ENCODE measurements at places on chromosomes 5 and 9.

DNA sequence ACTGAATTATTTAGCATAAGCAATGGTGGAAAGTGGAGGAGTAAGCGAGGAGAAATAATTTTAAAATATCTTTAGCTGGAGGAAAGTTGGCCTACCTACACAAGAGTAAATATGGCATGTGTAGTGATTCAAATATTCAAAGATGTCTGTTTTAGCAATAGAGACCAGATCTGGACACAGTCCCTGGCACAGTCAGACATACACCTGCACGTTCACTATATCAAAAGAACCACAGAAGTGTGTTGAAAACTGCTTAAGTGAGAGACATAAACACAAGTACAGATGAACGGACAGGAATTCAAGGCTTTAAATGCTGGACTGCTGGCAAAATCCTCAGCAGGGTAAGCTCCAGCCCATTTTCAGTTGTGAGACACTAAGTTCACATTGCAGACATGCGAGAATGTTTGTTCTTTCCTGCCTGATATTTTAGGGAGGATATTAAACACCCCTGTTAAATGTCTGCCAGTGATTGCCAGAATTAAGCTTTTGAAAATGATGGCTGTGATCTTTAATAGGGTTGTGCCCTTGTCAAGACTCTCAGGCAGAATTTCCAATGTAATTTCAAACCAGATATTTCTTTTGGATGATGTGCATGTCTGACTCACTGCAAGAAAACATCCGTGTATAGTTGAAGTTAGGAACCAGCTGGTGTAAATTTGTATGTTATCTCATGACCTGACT, 810.6 kb downstream of the TLE4 start:
- DNase-seq, result no peak

DNA sequence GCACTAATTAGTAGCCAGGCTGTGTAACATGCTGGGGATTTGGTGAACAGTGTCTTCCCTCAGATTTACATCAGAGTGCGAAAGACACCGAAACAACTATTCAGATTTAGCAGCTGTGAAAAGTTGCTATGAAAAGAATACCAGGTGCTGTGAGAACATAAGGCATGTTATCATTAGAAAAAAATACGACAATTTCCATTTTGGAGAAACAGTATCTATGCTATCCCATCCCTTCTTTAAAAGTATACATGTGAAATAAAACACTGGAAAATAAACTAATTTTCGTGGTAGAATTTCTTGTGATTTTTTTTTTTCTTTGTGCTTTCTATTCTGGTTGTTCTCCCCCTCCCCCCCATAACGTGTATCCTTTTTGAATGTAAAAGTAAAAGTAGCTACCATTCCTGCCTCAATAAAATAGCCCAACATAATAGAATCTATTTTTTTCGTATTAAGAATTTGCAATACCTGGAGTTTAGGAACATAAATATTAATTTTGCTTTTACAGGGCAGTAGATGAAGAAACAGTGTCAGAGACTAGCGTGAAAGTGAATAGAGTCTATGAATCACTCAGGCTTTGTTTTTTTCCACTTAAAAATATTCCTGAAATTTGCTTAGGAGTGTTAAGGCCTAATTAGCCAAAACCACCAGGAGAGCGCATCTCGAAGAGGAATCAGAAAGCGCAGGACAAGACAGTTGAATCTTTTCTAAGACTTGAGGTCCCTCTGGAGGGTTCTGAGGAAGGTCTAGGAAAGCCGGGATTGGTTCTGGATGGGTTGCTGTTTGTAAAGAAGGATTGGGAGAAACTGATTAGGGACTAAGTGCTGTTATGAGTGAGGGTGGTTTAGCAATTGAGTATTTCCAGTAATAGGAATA, 813 bp upstream of the SLU7 start:
- DNase-seq, result no peak

DNA sequence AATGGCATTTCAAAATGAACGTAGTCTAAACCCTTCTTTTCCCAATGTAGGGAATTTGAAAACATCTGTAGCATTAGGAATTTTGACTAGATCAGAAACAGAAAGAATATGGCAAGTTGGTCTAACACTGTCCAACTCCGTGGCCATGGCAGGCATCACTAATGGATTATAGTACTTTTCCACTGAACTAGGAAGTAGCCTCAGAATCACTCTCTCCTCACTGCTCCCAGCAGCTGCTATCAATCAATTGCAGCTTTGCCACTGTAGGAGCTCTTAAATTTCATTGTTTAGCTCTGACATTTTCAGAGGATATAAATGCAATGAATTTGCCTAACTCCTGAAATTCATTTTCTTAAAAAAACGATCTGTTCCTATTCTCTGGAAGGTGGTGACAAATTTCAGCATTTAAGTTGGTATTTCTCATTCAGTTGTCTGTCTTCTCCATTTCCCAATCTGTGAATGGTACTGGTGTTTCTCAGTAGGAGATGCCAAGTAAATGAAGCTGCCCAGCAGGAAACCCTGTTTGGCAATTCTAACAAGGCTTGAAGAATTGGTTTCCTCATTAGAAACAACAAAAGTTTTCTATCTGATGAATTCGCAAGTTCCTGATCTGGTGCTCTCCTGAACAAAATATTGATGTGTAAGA, 64.7 kb downstream of the TLR4 start:
- DNase-seq, result no peak

GRCh38 chr5:160545832-160546231, 124.2 kb downstream of the PTTG1 start:
- no peak for DNase-seq

- no peak for DNase-seq
These were observed 18.6 kb upstream of the TJP2 start for GRCh38 chr9:69155341-69156030.

DNA sequence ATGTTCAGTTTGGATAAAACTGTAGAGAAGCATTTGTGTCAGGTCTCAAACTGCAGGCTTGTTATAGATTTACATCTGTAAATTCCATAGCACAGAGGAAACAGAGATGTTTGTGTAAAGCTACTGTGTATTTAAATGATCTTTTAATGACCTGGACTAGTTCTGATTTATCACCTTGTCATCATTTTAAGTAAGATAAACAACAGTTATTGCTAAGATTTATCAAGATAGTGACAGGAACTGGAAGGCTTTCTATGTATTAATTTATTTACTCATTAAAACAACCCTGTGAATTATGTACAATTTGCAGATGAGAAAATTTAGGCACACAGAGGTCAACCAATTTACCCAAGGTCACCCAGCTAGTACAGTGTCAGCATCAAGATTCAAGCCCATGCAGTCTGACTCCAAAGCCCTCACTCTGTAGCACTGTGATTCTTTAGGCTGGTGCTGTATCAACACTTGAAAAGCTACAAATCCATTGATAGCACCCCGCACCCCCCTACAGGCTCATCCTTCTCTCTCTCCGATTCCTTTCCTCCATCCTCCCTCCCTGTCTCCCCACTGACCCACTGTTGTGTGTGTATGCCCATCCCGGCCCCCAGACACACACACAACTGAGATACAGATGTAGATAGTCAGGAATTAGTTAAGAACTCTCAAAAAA, 184.5 kb downstream of the FBN2 start:
- DNase-seq, result no peak

- DNase-seq, result no peak
These were observed 5.9 kb downstream of the COL5A1 start for GRCh38 chr9:134647359-134648080.

GRCh38 chr9:130042885-130043653, at the start of gene FNBP1:
FNBP1 (minus strand) TSS chr9:130043189; CDS start chr9:130042975, 214 bp downstream.
- DNase-seq, result peak; percentile 57

DNA sequence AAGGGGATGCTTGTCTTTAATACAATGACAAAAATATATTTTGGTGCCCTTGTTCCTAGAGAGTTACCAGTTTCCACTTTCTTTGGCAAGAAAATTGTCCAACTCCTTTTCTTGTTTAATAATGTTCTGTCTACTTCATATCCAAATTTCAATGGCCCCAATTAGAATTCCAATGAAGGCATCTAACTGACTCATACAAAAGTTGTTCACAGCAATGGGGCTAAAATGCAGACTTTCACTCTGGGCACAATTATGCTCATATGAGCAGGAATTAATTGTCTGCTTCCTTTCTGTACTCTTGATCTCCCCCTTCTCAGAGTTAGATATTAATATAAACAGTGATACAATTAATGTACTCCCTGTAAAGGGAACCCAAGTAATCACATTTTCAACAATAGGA, 42.1 kb upstream of the ZNF622 start:
- no peak for DNase-seq

DNA sequence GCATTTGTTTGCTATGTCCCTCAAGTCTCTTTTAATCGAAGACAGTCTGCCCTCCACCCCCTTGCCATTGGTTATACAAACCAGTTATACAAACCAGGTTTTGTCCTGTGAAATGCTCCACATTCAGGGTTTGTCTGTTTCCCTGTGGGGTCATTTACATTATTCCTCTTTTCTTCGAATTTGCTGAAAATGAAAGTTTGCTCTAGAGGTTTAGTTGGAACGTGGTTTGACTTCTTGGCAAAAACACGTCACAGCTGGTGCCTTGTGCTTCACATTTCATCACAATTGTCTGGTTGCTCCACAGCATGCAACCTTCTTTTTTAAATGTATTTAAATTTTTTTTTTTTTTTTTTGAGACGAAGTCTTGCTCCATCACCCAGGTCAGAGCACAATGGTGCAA, 4.2 kb upstream of the HAVCR2 start:
- DNase-seq, result no peak

DNA sequence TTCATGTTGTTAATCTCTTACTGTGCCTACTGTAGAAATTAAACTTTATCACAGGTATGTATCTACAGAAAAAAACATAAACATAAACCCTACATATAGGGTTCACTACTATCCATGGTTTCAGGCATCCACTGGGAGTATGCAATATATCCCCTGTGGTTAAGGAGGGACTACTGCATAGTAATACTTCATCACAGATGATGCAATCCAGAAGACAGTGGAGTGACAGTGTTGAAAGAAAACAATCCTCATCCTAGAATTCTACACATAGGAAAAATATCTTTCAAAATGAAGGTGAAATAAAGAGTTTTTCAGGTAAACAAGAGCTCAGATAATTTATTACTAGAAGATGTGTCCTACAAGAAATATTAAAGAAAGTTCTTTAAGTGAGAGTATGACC, 105.9 kb downstream of the HOMER1 start:
- no peak for DNase-seq

DNA sequence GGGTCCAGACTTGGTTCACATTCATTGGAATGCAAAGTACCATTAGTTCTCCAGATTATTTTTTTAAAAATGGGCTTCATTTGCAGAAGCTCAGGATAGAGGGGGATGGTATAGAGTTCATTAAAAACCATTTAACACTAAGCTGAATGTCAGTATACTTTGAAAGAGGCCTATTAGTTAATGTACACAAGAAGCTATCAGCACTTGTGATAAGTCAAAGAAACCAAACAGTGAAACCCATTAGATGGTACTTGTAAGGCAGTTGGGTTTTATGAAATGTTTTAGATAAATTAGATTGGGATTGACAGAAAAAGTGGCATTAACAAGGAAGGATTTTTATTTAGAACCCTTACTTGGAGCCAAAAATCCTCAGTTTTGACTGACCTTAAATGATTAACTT, 229.2 kb upstream of the MPDZ start:
- DNase-seq, result no peak

GRCh38 chr9:94839398-94839797, 112.9 kb downstream of the AOPEP start:
- DNase-seq, result no peak

DNA sequence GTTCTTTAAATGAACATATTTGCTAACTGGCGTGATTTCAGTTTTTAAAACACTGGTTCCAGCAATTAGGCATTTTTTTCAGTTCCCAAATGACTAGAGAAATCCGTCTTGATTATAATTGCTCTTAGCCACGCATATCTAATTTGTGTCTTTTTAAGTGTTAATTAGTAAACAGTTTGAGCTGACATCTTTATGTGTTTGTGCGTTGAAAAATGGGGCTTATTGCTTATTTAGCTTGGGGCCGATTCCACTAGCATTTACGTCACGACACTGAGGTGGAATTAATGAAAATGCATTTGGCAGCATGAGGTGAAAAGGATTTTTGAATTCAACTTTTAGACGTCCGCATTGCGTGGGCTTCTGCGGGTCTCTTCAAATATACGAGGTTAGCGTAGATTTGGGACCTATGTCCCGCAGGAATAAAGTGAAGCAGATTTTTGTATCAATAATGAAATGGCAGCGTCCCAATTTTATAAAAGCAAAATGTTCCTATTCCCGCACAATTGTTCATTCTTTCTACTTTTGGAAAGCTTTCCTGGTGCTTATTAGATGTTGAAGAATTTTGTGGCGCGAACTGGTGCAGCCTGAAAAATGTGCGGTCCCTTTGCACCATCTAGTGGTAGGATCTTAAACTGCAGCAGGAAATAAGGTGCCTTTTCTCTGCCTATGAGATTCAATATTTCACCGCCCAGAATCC, 122.7 kb upstream of the LMX1B start:
- peak; percentile 30 for DNase-seq

GRCh38 chr5:158933494-158934318, 166.0 kb downstream of the EBF1 start:
- no peak for DNase-seq

- DNase-seq, result no peak
These were observed 214.4 kb upstream of the S1PR3 start for GRCh38 chr9:88776717-88777497.

GRCh38 chr5:109318455-109319108, 91.2 kb downstream of the PJA2 start:
- DNase-seq, result no peak

- no peak for DNase-seq
These were observed 232.9 kb downstream of the GOLPH3 start for GRCh38 chr5:31941151-31941755.

GRCh38 chr9:137455359-137455991, 3.7 kb downstream of the NSMF start:
- DNase-seq, result no peak

- DNase-seq, result no peak
These were observed 67.8 kb upstream of the TBC1D2 start for GRCh38 chr9:98323051-98323830.

- no peak for DNase-seq
These were observed 485.6 kb downstream of the ZSWIM6 start for GRCh38 chr5:61817472-61818326.

DNA sequence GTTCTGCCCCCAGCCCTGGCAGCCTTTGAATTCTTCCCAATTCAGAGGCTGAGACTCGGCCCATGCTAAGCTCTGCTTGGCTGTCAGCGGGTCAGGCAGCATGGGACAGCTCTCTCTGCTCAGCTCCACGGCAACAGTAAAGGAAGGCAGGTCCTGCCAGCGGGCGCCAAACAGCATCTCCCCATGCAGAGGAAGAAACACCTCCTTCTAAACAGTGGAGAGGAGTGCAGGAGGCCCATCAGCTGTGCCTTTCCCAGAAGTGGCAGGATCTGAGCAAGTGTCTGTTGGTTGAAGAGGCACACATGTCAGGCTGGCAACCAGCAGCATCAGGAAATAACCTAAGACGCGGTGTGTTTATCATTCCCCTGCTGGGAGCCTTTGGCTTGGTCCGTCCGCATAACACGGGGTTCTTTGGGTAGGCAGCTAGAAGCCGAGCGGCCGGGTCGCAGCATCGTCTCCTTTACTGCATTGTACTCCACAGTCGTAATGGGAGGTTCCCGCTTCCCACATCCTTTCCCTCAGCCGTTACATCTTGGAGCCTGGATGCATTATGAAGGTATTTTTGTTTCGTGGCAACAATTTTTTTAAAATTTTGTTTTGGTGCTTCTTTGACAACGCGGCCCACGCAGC, 42.7 kb upstream of the NCS1 start:
- no peak for DNase-seq
